Activated CD8-positive, alpha-beta memory T cell treated with anti-CD3 and anti-CD28 coated beads for 48 hours (primary cell): ENCODE measurements at places on chromosomes 6 and 20.

DNA sequence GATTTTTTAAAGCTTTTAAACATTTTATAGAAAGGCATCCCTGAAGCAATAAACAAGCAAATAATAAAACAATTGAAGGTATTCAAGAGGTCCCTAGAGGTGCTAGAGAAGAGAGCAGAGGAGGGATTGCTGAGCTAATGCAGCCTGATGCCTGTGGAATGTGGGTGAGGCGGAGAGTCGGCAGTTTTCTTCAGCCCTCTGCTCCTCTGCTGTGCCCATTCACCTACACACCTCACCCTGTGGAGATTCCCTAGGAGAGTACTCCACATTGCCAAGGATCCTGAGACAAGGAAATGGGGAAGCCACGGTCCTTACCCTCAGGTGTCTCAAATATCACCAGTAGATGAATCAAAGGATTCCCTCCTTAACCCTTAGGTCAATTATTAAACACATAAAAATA, 199.8 kb upstream of the POU3F2 start:
- no peak for DNase-seq

DNA sequence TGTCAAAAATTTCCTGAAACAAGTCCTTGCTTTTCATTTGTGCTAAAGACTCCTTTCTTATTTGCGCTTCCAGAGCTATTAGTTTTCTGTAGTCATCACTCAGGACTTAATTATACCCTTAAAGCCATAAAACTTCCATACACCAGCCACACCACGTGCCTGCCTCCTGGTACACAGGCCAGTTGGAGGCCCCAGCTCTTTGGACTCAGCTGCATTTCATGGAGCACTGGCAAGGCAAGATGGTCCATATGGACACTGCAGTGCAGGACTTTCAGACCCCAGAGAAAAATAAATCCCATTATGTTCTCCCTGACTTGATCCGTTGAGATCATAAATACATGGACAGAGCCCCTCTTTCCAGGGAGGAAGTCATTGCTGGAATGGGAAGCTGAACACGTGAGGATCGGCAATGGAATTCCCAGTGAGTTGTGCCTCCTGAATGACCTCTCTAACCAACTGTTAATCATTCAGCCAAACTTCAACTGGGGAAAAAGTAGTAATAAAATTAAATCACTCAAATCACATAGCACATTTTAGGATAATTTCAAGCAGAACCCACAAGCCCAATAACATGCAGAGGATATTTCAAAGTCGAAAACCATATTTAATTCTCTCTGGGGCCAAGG, 173.1 kb downstream of the HACE1 start:
- DNase-seq, result no peak

DNA sequence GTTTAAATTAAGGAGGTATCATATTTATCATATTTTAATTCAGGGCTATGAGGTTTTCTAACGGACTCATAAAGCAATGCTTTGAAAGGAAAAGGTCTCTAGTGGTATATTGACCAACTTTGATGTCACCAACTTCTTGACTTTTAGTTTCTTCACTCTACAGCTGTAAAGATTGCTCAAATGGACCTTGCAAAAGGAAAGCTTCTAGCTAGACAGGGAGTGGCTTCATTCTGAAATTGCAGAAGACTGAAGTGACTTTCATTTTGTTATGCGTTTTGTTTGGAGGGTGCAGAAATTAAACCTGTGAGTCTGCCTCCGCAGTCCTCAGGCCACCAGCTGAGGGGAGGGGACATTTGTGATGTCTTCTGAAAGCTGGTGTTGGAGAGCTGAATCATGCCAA, 95.7 kb downstream of the SLC24A3 start:
- DNase-seq, result no peak

GRCh38 chr6:96089173-96089572, 73.4 kb downstream of the FUT9 start:
- DNase-seq, result no peak

GRCh38 chr6:7617801-7618764, 28.1 kb downstream of the SNRNP48 start:
- DNase-seq, result no peak

DNA sequence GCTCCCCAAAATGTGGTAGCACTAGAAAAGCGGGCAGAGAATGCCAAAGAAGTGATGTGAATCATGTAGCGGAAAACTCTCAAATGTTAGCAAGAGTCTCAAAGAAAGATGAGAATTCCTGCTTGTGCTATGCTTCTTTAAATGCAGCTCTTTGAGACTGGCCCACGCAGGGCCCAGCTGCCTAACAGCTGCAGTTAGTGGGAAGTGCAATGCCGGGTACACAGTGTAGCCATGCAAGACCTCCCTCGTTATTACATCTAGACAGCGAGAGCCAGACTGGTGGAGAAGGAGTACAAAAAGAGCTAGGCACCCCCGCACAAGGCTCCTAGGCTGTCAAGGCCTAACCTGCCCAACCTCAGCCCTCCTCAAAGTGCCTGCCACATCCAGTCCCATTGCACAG, 201.7 kb upstream of the PRDM1 start:
- no peak for DNase-seq

DNA sequence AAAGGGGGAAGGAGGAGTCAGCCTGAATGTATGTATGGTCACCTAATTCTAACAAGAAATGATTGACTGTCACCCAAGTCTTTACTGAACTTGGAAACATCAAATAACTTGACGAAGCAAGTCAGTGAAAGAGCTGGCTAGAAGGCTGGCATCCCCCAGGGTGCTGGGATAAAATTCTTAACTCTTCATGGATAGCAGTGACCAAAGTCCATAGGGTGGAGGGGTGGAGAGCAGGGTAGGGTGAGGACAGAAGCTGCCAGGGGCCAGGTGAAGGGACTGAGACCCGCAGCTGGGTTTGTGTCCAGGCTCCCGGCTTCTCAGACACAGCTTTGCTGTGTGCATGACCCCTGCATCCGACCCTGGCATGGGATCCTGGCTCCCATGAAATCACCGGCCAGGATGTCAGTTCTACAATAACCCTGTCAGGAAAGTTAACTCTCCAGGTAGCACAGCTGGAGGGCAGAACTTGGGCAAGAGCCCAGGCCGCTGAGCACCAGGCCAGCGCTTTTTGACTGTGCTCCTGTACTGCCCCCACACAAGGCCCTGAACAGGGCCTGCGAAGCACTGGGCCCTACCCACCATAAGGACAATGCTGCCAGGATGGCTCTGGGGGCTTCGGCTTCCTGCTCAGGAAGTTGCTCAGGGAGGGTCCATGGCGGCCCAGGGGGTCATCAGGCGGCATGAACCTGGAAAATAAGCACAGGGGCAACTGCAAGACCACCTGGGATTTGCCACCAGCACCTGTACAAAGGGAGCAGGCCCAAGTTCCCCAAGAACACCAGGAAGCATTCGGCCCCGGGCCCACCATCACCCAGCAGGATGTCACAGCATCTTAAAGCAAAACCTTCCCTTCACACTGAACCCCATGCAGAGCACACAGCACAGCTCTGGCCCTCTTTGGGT, 32.5 kb downstream of the ZC3H12D start:
- DNase-seq, result no peak

DNA sequence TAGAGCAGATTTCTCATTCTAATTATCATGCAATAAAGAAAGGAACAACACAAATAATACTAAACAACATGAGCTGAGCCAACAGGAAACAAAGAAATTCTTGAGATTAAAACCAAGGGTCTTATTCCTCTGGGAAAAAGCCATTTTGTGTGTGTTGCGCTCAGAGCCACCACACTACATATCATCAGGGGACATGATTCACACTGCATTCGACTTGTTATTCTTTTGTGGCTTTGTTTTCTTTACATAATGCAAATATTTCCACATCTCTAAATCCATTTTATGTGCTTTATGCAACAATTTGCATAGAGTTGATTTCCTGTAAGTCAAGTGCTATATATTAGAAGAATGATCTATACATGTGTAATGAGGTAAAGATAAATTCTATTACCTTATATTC, 719.6 kb downstream of the TBC1D32 start:
- no peak for DNase-seq

DNA sequence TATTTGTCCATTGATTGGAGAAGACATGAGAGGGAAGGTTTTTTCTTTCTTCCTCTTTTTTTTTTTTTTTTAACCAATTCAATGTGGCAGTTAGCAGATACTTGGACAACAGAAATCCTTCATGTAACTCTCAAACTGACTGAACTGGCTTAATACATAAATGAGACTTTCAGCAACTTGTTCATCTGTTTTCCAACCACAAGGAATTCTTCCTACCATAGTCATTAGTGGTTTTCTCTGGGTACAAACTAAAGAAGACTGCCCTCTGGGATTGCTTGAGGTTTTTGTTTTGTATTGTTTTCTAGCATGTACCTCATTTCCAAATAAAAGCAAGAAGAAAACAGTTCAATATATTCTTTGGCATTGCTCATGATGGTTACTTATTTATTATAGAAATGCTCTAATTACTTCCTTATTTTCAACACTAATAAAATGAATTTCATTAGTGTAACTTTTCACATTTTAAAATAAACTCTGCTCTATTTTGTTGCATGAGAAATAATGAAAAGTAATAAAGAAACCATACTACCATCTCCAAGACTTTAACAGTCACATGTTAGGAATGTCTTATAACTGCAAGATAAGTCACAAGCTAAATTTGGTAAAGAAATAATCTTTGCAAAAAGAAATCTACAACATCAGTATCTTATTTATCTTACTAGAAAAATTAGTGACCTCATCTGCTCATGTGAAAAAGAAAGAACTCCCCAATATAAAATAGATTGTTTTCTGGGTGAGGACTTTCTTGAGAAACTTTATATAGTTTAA, 52.0 kb downstream of the ME1 start:
- DNase-seq, result no peak

DNA sequence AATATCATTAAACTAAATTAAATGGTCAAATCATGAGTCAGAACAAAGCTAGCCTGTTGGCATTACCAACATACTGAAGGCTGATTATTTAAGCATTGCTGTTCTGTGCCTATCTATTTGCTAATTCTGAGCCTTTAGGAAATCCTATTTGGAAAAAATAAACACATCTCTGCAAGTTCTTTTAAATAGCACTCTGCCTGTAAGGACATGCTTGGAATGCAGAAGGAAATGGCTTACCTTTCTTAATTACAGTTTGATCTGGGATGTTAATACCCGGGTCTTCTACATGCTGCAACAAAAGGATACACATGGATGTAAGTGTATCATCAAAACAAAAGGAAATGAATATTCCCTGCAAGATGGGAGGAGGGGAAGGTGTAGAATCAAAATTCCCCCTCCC, 8.3 kb downstream of the TFAP2A start:
- no peak for DNase-seq

GRCh38 chr6:795046-795685, 102.2 kb upstream of the EXOC2 start:
- no peak for DNase-seq

DNA sequence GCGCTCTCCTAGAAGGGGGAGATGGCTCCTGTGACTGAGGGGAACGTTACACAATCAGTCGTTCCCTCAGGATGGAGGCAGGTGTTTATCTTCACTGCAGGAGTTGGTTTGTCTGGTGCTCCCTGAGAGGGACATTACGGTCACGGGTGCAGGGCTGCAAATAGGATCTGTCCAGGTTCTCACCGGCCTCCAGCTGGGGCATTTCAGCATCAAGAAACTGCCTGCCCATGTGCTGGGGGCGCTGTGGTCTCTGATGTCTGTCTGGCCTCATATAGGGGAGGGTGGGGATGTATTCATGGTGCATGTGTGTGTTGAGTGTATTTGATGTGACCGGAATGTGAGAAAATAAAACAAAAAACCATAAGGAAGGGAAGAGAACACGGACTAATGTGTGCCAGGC, 77.1 kb downstream of the TBC1D7 start:
- no peak for DNase-seq

GRCh38 chr20:57464642-57465211, 60.2 kb downstream of the CTCFL start:
- DNase-seq, result no peak

- DNase-seq, result no peak
Observed at GRCh38 chr6:142827991-142828390, 117.0 kb downstream of the HIVEP2 start.

DNA sequence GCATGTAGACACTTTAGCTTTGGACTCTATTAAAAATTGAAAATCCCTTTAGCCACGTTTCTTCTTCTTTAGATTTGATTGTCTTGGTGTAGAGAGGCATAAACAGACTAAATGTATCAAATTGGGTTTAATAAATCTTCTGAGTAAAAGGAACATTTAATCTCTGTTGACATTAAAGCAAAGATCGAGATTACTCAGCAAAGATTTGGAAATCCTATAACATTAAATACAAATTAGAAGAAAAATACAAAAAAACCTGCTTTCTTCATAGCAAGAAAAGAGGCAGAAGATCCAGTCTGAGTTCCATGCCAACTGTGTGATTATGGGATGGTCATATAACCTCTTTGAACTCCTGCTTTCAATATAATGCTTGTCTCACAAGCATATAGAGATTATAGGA, 172.3 kb downstream of the GJA1 start:
- DNase-seq, result no peak

DNA sequence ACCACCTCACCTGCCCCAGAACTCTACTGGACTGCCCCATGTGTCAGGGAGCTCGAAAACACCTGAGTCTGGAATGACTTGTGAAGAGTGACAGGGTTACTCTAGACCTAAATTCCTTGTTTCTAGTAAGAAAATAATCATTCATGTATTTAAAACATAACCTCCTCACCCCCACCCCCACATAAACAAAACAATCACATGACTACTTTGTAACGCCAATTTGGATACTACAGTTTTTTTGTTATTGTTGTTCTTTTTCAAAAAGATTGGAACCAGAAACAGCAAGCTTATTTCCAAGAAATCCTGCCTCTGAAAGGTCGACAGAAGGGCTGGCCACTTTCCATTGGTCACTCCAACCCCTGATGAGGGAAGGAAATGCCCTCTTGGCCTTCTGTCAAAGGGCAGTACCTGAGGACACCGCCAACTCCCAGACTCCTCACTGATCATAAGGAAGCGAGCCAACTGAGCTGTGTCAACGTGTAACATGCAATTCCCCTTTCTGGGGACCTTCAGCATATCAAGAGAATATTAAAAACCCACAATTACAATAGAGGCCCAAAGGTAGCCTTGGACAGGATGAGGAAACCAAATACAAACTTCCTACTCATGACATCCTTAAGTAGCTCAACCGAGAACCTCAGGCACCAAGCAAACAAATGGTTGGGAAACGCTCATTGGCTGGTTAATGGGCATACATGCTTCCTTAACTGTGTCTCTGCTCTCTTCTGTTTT, 2.6 kb downstream of the MCUR1 start:
- DNase-seq, result no peak

DNA sequence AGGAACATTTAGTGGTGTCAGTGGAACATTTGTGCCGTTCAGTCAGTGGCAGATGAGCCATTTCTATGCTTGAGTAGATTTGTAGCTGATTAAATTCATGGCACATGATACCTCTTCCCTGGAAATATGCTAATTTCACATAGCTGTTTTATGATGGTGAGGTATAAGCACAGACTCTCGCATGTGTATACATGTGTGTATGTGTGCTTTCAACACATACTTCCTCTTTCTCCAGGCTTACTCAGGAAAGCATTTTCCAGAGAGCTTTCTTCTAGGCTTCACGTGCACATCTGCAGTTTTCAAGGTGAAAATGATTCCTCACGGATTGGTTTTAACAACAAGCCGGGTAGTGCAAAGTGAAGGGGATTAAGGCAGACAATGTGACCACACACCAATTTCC, 396.5 kb downstream of the HDGFL1 start:
- DNase-seq, result no peak

GRCh38 chr20:18052856-18053255, 4.9 kb downstream of the OVOL2 start:
- DNase-seq, result no peak

GRCh38 chr6:149084808-149085556, 232.5 kb upstream of the TAB2 start:
- no peak for DNase-seq
